Esophagus squamous epithelium (tissue), 5 donors: ENCODE measurements at places on chromosomes 11 and 22.

DNA sequence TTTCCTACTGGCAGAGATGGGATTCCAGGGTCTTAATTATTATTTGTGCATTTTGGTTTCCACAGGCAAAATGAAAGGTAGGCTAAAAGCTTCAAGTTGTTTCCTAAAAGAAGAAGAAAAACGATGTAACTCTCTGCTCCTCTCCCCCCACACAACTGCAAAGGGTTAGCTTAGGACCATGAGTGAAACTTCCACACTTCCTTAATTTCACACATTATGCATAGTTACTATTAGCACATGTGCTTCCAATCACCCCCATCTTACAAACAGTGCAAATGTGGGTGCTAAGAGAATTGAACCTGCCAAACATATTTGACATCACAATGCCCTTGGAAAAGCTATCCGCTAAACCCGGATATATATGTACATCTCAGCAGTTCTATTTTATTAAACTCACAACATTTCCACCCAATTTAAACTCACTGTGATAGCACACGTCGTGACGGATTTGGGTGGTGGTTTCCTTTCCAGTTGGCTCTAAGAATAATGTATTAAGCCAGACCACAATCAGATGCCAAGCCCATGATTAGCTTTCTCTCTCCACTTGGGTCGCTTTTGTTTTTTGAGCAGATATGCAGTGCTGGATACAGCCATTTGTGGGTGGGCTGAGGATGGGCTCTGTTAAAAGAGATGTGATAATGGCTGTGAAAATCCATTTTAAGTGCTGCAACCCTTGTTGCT, 245.0 kb upstream of the POU2AF2 start:
- no peak for DNase-seq

GRCh38 chr22:29073618-29074275, 912 bp downstream of the KREMEN1 start:
- DNase-seq, result no peak

DNA sequence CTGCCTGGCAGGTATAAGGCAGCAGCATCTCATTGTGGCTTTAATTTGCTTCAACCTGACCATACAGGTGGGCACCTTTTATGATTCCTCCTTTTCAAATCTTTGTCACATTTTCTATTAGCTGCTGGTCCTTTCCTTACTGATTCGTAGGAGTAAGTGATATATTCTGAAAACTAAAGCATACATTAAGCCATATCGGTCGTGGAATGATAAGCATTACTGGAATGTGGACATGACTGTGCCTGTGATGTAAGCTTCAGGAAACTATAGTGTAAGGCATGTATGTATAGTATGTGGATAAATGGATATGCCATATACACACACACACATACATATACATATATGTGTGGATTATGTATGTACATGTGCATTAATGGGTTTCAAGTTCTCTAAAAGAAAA, 20.8 kb downstream of the YPEL1 start:
- DNase-seq, result no peak

GRCh38 chr11:70415642-70416395, 17.5 kb downstream of the CTTN start:
- no peak for DNase-seq

DNA sequence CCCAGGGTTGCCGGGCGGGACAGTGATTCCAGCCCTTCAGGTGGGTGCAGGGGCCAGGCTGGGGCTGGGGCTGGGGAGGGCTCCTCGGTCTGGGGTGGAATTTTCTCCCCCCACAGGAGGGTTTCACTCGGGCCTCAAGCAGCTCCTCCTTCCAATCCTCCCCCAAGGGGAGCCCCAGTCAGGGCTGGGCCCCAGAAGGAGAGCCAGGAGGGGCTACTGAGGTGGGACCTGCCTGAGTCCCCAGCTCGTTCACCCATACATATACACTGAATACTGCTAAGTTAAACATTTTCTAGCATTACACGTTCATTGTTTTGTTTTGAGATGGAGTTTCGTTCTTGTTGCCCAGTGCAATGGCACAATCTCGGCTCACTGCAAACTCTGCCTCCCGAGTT, 1.5 kb upstream of the CRACR2B start:
- DNase-seq, result no peak

- DNase-seq, result no peak
Measured at GRCh38 chr11:117328375-117329010, 839 bp downstream of the CEP164 start.

DNA sequence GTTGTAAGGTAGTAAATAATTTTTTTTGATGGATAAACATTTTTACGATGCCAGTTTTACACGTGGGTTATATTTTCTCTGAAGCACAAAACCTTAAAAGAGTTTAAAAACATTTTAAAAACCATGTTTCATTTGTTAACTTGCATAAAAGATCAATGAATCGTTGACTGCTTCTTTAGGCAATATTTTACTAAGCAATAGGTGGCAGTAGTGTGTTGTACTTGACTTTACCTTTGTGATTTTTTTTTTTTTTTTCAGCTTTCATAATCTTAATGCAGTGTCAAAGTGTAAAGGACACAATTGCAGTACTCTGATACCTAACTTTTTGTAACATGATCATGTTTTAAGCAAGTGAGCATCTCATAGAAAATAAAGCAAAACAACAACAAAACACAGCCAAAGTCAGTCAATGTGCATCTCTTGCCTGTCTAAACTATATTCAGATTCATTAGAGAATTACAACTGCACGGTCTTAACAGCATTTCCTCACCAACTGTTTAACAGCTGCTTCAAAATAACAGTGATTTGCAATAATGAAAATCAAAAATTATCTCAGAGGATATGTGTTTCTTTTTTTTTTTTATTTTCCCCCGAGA, 27.7 kb downstream of the DNAJC24 start:
- no peak for DNase-seq

- no peak for DNase-seq
Measured at GRCh38 chr22:27851974-27852746, 50.6 kb upstream of the MN1 start.

GRCh38 chr11:93718057-93718563, 23.2 kb downstream of the TAF1D start:
- no peak for DNase-seq

- DNase-seq, result no peak
Measured at GRCh38 chr22:31497148-31497938, 1.0 kb downstream of the SFI1 start.

DNA sequence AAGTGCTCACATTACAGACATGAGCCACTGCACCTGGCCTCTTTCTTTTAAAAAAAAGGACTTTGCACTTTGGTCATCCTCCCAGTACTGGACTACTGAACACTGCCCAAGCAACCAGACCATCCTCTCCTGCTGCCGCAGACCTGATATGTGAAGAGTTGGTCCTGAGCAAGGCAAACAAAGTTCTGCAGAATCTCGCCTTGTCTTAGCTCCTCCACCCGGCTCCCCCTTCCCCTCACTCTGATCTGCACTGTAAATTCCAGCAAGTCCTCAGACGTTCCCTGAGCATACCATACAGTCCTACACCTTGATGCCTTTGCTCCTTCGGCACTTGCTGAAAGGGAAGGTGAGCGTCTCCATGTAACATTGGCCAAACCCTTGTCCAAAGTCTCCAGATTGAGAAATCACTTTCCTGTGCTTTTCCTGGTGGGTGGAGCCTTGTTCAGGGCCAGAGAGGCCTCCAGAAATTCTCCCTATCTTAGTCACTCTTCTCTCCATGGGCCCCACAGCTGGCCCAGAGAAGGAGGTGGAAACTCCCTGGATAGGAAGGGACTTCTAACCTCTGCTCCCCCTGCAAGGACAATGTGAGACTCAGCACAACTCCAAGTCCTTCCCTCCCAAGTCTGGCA, 47.0 kb upstream of the TIMP3 start:
- no peak for DNase-seq

GRCh38 chr11:59754494-59754858, 700 bp upstream of the STX3 start:
- DNase-seq, result no peak

GRCh38 chr22:29272624-29273023, 4.6 kb downstream of the EWSR1 start:
- no peak for DNase-seq

DNA sequence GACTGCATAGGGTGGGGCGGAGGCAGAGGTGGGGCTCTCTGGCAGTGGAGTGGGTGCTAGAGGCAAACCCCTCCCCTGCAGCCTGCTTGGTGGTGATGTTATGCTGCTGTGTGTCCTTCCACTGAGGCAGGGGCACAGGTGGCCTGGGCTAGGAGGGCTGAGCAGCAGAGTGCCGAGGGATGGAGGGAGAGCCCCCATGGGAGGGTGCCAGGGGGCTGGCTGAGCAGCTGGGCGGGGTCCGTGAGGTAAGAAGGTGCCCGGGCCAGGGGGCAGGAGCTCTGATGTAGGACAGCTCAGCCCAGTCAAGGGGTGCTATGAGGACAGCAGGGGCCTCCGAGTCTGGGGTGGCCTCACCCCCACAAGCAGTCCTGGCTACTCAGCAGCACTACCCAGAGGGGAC, 4.2 kb downstream of the CLDN5 start:
- DNase-seq, result no peak

- no peak for DNase-seq
Measured at GRCh38 chr22:22702237-22703202, 58.1 kb downstream of the GGTLC2 start.

DNA sequence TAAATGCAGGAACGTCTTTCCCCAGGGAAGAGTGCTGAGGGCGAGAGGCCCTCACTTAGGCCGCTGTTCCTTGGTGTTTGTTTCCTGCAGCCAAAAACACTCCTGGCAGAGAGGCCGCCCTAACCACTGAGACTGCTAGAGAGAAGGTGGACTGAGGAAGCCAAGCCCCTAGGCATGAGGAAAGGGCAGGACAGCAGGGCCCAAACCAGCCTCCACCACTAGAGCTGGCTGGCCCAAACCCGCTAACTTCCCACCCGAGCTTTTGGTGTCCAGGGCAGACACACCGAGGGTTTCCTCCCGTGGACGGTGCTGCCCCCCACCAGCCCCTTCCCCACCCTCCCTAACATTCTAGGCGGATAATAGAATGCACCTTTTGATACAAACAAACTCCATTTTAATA, 6.0 kb downstream of the FGF19 start:
- DNase-seq, result no peak

DNA sequence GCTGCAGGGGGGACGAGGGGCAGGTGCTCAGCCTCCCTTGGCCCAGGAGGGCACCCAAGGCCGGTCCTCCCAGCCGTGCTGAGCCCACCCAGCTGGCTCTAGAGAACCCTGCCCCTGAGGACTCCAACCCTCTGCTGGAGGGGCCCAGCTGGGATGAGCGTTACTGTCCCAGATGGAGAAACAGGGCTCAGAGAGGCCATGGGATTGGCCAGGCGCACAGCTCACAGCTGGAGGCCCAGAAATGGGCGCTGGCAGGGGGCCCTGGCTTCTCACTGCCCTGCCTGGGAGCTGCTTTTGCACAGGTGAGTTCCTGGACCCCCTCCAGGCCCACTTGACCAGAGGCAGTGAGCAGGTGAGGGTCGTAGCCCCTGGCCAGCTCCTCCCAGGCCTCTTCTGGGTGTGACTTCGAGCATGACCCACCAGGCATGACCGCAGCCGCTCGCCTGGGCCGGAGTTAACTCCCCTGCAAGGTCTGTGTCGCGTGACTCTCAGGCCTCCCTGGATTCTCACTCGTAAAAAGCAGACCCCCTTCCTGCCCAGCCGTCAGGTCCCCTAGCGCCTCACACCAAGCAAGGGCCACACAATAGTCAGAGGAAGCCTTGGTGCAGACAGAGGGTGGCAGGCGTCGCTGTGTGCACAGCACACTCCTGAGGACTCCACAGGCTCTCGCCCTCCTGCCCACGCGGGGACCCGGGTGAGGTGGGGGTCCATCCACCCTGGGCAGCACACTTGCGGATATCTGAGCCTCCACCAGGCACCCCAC, 19.7 kb upstream of the IL17REL start:
- DNase-seq, result no peak

- no peak for DNase-seq
Measured at GRCh38 chr11:69078930-69079605, 30.3 kb downstream of the TPCN2 start.

- DNase-seq, result no peak
Measured at GRCh38 chr11:132681971-132682370, 850.3 kb downstream of the OPCML start.

DNA sequence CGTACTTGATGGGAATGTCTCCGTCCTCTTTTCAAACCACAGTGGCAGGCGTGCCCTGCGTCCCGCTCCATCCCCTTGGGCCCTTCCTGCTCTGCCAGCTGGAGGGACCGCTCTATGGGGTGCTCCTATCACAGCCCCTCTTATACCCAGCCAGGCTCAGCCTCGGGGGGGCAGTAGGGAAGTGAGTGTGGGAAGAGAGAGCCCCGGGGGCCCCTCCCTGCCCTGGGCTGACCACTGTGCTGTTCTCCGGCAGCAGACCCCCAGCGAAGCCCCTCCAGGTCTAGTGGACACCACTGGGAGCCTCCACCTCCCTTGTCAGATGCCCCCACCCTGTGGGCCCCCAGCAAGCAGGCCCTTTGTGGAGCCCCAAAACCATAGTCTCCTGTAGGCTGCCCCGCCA, 572.5 kb downstream of the BRD1 start:
- no peak for DNase-seq

DNA sequence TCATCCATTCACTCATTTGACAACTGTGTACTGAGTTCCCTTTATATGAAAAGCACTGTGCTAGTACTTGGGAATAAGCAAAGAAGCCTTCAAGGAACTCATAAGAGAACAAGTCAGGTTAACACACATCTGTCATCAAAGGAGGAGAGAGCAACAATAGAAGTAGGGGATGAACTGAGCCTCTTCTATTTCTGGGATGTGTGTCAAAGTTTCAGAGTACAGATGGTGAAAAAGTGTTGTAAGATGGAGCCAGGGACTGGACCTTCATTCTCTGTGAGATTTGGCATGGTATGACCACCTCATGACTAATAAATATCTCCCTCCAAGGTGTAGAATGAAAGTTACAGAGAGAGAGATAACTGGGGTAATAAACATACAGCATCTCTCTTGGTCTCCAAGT, 349.8 kb upstream of the PLET1 start:
- no peak for DNase-seq

DNA sequence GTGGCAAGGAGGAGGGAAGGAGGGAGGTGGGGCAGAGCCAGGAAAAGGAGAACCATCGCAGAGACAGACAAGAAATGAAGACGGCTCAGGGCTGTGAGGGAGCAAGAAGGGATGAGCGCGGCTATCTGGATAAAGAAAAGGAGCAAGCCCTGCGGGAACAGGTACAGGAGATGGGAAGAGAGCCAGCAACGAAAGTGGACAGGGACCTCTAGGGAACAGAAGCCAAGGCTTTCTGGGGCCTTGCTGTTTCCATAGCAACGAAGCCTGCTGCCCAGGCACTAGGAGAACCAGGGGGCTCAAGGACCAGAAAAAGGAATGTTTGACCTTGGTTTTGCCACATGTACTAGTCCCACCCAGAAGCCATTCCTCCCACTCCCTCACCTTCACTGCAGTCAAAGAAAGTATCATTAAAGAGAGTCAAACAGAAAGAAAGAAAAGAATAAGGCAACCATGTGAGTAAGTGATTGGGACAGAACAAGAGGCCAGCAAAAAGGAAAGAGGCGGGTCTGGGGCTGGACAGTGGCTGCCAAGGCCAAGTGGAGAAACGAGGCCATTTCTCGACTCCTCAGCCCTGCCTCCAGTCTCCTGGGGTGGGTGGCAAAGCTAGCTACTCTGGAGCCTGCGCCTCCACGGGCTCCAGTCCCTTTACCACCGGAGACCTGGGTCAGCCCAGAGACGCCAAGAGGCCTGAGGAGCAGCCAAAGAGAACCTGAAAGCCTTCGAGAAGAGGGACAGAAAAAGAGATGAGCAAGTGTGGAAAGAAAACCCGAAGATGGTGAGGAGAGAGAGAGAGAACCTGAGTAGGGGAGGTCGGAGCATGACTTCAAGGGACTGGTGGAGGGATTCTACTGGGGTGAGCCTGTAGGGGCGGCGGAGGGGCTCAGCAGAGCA, 35.1 kb downstream of the NRXN2 start:
- DNase-seq, result no peak

GRCh38 chr22:23925020-23925606, 30.9 kb downstream of the MIF start:
- no peak for DNase-seq
